C1 segment of cervical spinal cord (tissue), 14 donors: ENCODE measurements at places on chromosomes 5 and 9.
A peak's percentile ranks its signal among the peaks of the same experiment; 100 is the strongest.

- no peak for DNase-seq
Observed at GRCh38 chr5:111741278-111741677, 15.7 kb downstream of the NREP start.

DNA sequence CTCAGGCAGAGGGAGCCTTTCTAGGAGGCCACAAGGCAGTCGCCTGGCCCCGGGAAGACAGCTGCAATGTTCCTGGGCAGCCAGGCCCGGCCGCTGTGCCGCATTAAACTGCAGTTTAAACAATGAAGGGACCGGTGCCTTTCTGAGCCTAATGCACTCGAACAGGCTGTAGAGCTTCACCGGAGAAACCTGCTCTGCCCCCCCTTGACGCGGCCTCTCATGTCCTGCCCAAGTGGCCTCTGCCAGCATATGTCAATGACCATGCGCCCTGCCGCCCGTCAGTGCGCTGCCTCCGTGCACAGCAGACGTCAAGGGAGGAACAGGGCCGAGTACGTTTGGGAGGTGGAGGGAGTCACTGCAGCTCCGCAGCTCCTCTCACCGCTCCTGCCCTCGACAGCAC lies 38.4 kb upstream of the BARHL1 start:
- DNase-seq: no peak

DNA sequence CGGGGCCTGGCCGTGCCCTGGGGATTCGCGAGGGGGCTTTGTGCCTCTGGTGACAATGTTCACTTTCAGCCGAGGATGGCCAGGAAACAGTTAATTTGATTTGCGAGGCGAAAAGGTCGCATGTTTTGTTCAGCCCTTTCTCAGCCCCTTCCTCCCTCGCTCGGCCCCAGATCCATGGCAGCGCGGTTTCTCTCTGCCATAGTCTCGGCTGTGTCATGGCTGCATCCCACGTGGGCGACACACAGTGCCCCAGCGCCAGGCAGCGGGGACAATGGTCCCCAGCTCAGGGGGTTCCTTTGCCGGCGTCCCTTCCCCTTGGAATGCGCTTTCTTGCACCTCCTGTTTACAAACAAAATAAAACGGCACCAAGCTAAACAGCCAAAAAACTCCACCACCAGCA lies 370.3 kb upstream of the IRX2 start:
- DNase-seq: no peak

DNA sequence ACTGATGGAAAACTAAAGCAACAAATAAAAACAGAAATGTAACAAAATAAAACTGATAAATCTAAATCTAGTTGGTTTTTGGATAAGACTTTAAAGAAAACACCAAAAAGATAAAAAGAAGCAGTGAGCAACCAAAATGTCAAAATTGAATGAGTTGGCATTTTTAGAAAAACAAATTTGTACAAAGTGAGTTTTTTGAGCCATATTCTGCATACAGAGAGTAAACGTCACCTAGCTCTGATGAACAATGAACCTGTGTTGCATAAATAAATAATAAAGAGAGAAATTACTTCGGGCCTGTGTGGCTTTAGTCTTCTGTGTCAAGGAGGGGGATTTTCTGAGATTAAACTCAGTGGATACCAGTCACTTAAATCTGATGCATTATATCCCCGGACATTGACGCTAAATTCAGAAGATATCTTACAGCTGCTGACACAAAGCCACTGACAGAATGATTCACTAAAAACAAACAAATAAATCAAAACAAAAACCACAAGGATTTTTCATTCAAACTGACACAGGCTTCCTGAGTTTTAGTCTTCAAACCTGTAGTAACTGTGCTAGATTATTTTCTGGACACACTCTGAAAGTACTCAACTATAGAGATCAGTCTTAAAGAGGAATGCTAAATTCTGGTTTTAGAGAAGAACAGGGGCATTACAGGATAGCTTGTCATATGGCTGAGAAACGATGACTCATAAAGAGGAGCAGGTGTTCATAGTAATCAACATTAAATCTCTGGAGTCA lies 403.5 kb upstream of the ST8SIA4 start:
- DNase-seq: no peak

GRCh38 chr9:117411547-117411946 lies 3.3 kb downstream of the ASTN2 start:
- peak; percentile 54 for DNase-seq

GRCh38 chr9:116617389-116617788 lies 69.7 kb upstream of the TRIM32 start:
- no peak for DNase-seq

DNA sequence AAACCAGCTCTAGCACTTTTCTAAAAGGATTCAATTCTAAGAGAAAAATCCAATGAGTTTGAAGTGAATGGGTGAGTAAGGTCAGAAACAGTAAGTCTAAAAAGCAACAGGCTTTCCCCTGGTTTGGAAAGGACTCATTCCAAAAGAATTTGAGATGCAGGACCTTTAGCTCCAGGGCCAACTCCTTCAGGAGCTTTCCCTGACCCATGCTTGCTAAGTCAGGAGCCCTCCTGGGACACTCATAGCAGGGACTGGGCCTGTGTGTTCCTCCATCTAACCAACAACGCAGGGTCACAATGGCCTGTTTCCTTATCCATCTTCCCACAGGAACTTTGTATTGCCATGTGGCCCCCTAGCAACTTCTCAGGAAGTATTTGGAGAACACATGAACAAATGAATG lies 198.8 kb downstream of the FRMD3 start:
- no peak for DNase-seq

DNA sequence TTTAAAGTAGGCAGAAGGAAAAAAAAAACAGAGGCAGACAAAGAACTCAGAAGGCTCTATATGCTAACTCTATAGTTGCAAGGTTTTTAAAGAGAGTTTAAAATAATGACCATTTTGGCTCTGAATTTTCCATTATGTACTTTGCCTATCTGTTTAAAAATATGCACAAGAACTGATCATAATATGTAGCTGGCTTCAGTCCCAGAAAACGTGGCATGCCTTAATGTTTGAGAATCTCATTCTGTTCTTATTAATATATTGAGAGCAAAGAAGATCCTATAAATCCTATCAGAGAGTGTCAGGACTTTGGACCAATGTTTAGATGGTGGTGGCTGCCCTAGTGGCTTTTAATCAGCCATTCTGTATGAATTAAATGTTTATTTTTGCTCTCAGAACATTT lies 121.5 kb downstream of the JMY start:
- DNase-seq: no peak

DNA sequence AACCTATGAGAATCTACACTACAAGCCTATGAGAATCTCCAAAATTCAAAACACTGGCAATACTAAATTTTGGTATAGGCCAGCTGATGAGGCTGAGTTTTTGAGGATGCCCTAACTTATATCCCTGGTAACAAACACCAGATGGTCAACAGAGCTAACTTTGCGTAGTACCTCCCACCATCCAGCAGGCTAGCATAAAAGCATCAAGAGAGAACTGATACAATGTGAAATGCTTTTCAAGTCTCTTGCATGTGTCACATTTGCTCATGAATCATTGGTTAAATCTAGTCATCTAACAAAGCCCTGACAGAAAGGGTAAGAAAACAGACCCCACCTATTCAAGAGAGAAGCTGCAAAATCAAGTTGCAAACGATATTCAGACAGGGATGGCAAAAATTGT lies 1609.7 kb upstream of the CDH9 start:
- DNase-seq: no peak

- DNase-seq: peak; percentile 64
Observed at GRCh38 chr9:129981180-129981907, 61.6 kb downstream of the FNBP1 start.

GRCh38 chr5:111757355-111758283 lies 625 bp upstream of the NREP start:
- DNase-seq: peak; percentile 80
